ENCODE measurements at places on chromosomes 4 and X. TPM values are rescaled to one million over a fixed set of nuclear protein-coding genes. Genes with fewer than 3 reads are reported as not detected.
A peak's percentile ranks its signal among the peaks of the same experiment; 100 is the strongest.

DNA sequence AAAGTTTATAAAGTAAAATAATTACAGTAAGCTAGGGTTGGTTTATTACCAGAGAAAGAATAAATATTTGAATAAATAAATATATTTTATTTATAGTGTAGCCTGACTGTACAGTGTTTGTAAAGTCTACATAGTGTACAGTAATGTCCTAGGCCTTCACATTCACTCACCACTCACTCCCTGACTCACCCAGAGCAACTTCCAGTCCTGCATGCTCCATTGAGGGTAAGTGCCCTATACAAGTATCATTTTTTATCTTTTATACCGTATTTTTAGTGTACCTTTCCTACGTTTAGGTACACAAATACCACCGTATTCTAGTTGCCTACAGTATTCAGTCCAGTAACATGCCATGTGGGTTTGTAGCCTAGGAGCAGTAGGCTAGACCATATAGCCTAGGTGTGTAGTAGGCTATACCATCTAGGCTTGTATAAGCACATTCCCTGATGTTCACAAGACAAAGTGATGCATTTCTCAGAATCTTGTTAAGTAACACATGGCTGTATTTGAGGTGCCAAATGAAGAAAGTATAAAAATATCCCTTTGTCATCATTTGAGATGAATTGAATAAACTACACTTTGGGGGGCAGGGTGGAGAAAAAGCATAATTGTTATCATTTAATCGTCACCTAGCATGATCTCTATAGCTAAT lies 14.7 kb upstream of the KLHL8 start:
- DNase-seq, result no peak

The CDS1 gene
- 48.3 TPM for total RNA-seq

DNA sequence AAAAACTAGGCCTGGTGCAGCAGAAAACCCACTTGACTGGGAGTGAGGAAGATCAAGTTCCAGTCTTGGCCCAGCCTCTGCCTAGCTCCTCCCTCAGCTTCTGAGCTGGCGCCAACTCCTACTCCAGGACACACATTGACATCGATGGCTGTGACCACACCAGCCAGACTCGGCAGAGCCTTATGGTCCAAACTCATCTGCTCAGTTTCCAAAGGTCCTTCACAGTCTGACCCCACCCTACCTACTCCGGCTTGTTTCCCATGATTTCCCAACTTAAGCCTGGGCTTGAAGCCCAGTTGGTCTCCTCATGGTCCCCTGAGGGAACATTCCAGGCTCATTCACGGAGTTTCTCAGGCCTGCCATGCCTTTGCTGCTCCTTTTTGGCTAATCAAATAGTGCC lies 10.1 kb downstream of the ELF4 start:
- peak; percentile 68 for DNase-seq

The DRD5 gene
- not detected for total RNA-seq

DNA sequence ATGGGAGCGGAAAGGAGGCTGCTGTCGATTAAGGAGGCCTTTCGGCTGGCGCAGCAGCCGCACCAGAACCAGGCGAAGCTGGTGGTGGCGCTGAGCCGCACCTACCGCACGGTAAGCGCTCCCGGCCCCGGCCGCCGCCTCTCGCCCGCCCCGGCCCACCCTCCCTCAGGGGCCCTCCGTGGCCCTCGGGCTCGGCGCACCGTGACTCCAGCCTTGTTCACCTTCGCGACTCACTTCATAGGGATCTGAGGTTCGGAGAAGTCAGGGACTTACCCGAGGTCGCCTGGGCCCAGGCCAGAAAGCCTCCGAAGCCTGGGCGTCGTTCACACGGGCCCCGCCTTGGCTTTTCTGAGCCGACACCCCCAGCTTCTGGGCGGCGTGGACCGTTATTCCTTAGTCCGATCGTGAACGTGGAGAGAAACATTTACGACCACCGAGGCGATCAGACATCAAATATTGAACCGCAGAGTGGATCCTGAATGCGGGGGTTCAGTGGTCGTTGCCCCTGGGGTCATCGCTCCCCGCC lies 362 bp downstream of the NCAPG start:
- no peak for DNase-seq

GRCh38 chr4:36445480-36445879 lies 164.1 kb downstream of the DTHD1 start:
- DNase-seq, result no peak

The SOX3 gene
- total RNA-seq, result not detected

DNA sequence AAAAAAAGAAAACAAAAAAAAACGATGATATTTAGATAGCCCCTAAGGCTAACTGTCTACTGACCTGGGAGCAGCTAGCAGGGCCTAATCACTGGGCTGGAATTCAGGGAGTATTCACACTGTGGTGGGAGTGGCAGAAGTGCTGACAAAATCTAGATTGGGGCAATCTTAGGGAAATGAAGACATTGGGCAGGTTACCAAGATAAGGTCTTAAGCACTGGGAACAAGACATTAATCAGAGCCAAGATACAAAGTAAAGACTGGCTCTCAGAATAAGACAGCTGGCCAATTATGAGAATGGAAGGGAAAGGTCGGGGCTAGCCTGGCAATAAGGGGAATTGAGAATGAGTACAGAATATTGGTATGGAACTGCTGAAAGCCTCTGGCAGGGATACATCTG lies 100.2 kb upstream of the GRIA3 start:
- no peak for DNase-seq

GRCh38 chr4:168498251-168498650 lies 1.4 kb downstream of the PALLD start:
- no peak for DNase-seq
